ENCODE measurements at places on chromosomes 2 and 18. TPM values are rescaled to one million over a fixed set of nuclear protein-coding genes. Genes with fewer than 3 reads are reported as not detected.

DNA sequence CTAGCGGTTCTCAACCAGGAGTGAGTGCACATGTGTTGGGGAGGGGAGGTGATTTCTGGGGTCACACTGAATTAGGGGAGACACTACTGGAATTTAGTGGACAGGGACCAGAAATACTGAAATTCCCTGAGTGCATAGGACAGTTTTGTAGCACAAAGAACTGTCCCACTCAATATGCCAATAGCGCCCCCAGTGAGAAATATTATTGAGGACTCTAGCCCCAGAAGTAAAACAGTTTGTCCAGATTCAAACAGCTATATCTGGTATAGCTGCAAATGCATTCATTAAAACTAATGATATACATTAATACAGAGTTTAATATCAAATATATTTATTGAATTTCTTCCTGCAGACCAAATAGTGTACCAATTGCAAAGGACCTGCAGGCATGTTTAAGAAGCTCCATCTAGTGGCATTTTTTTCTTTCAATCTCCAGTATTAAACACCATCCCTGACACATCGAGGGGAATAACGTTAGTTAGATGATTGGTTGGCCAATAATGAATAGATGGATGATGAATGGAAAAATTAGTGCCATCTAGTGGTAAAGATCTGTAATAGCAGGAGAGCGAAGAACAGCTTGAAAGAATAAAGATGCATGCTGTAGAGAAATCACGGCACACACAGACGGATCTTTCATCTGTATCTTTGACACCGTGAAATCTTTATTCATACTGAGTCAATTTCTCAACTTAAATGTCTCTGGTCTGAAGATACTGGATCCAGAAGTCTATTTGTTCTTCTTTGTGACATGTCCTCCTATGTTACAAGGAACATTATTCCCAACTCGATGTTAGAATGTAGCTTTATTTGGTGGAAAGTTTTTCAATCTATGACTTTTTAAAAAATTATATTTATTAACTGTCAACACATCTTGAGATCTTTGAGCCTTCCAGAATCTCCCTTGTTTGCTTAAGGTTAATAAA, 62.5 kb downstream of the DHRS9 start:
- DNase-seq = peak; percentile 66

- DNase-seq = no peak
Measured at GRCh38 chr2:7377916-7378569, 460.8 kb downstream of the RNF144A start.

DNA sequence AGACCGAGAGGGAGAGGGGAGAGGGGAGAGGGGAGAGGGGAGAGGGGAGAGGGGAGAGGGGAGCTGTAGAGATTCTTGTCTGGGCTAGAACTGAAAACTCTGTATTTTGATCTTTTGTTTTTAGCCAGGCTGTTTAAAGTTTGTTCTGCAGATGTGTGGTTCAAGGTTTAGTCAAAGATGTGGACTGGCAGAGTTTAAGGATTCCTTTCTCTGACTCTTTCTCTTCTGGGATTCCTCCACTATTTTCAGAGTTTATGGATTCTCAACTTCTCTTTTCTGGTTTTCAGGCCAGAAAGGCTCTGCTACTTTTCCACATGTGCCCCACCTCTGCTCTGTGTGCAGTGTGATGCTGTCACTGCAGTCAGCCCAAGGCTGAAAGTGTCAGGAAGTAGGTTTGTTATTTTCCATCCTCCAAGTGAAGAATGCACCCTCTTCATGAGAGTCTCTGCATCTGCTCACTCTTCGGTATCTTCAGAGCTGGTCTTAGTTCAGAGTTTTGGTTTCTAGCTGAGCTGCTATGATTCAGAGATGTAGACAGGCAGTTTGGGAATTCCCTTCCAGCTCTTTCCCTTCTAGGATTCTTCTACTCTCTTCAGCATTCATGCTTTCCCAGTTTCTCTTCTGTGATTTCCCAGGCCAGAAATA, 130.9 kb upstream of the SMAD7 start:
- no peak for DNase-seq

GRCh38 chr2:231348704-231349373, 46.7 kb upstream of the B3GNT7 start:
- no peak for DNase-seq

DNA sequence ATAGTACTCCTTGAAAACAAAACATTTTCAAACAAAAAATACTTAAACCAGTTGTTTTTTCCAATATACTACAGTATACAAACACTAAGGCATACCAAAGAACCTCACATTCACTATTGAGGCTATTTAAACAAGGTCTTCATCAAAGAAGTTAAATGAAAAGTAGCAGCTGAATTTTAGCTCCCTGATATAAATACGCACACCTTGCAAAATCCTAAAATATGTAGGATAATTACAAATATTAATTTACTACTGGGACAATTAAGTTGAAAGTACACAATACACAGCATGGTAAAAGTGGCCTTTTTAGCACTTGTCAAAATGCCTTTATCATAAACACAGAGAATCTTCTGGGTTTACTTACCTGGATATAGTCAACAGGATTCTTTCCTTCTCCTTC, 78.7 kb downstream of the CUL3 start:
- no peak for DNase-seq

- no peak for DNase-seq
Measured at GRCh38 chr2:27096748-27097297, 10.3 kb downstream of the KHK start.

DNA sequence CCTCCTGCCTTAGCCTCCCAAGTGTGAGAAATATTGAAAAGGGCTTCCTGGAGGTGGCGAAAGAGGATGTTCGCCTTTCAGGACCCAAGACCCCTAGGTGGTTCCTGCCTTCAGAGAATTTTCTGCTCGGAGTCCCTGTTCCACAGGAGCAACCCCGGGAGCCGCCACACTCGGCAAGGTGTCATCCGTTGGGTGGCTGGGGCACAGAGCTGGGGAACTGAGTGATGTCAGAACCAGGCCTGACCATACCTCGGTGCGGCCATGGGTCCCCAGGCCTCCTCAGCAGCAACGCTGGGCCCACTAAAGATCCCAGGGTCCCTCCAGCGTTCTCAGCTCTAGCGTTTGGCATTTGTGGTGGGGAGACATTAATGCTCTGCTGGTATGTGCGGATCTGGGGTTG, 23.7 kb upstream of the TAF1B start:
- no peak for DNase-seq

- no peak for DNase-seq
Measured at GRCh38 chr2:46096260-46096659, 200.9 kb upstream of the EPAS1 start.

DNA sequence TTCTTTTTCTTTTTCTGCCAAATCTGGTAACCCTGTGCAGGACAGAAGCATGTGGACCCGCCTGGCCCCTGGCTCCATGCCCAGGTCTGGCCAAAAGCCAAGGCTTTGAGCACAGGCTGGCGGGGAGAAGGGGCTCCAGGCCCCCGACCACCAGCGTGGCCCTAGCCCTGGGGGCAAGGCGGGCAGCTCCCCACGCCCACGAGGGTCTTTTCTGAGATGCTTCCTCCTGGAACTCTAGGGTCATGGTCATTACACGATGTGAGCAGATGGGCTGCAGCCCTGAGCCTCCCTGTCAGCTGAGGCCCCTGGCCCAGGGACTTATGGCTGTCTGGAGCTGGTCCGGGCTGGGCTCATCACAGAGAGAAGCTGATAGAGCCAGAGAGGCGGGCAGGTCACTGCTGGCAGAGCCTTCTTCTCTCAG, 5.7 kb upstream of the OTOS start:
- no peak for DNase-seq

DNA sequence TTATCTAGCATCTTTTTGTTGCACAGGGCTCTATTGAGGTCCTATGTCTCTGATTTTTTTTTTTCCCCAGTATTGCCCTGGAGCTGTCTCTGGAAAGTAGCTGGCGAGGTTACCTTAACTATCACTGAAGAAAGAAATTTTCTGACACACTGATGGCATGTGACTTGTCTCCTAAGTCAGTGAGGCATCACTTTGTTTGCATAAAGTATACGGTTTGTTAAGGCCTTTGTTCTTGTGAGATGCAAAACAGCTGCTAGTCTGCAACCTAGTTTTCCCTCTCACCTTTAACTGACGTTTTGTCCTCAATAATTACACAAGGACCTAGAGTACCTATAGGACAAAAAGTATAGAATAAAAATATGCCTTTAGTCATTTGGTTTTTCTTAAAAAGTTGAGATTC, 41.8 kb downstream of the UBXN4 start:
- no peak for DNase-seq

GRCh38 chr2:189222468-189223105, 43.0 kb upstream of the COL5A2 start:
- DNase-seq = no peak

DNA sequence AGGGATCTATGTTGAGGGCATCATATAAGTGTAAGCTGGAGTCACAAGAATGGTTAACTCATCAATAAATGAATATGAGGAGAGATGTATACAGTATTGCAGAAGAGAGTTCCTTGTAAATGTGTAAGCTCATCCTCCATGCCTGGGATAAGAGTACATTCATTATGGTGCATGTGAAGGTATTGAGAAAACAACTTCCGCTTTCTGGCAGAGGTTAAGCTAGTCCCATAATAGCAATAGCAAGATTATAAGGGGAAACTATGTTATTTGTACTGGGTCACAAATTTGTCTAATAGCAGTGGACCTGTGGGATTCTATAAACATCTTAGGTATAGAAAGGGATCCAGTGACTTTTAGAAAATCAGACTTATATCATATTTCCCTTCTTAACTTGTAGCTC, 44.1 kb downstream of the SCN2A start:
- no peak for DNase-seq

GRCh38 chr2:150125188-150125587, 362.3 kb downstream of the RND3 start:
- no peak for DNase-seq

DNA sequence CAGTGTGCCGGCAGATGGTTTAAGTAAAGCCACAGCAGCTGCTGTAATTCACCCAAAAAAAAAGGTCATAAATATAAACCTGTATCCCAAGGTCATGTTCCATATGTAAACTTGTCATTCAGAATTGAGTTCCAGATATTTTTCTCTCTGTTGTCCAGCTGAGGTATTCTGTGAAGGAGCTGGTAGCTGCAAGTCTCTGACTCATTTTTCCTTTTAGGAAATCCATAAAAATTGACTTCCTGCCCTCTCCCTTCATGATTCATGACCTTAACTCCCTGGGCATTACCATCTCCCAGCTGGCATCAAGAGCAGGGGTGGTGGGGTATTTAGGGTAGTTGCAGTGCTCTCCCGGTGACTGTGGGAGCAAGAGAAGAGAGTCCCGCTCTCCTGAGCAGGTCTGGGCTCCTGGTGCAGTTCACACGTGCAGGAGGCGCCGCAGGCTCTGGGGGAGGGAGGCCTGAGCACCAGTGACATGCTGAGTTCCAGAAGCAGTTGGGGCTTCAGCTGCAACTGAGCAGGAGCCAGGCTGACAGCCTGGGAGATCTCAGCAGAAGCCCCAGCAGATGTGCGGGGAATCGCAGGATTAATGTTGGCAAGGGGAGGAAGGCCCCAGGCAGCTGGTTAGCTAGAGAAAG, 192.6 kb downstream of the MGAT5 start:
- DNase-seq = no peak

DNA sequence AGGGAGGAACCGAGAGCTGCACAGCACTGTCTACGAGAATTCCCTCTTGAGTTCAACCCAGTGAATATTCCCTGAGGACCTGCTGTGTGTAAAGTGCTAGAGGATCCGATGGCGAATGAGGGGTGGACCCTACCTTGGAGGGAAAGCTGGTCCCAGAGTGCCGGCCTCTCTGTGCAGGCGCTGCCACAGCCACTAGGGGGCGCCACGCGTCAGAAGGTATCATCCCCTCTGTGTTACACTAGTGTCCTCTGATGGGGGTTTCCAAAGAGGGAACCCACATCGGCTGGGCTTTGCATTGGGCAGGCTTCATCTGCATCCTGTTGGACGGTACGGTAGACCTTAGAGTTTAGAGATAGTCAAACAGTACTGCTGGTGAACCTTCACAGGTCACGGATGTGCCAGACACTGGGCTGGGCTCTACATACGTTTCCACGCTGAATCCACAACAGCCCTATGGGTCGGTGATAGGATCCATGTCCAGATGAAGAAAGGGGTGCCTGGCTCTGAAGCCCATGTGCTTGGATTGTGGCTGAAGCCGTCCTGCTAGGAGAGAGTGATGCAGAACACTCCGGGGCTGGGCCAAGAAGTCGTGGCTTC, 39.0 kb downstream of the COA5 start:
- DNase-seq = peak; percentile 90

- no peak for DNase-seq
Measured at GRCh38 chr2:26273501-26273900, 28.8 kb downstream of the HADHB start.

GRCh38 chr2:96533292-96534073, 3.1 kb upstream of the ARID5A start:
- peak; percentile 61 for DNase-seq

DNA sequence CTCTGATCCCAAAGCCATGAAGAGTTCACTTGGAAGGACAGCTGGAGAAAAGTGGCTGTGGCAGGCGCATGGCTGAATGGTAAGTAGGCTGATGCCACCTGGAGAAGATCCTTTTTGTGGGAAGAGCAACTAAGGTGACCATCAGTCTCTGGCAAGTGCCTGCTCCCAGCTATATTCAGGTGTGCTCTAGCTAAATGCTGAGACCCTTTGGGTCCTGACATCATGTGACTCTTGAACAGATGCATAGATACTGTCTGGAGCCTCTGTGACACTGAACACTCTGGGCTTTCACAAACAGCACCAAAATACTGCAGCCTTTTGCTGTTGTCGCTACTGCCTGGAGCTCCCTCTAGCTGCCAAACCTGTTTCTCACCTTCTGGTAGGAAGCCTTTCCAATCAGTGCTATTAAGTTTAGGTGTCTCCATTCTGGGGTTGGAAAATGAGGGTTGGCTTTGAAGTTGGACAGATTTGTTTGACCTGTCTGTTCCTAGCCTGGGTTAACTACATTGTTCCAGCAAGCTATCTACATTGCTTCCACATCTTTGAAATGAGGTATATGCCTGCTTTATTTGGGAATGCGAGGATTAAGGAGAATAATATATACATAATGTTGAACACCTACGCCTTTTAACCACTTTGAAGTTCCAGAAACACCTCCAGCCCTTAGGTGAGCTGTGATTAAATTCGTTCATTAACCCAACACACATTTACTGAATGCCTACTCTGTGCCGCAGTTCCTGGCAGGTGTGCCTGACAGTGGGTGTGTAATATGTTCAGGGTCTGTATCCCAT, 3.1 kb downstream of the EGR4 start:
- peak; percentile 87 for DNase-seq

OLA1 gene
- total RNA-seq = 167 TPM

IKZF2 gene
- 1.9 TPM for total RNA-seq

KCNE4 gene
- total RNA-seq = not detected

LRRTM4 gene
- not detected for total RNA-seq

HAAO gene
- total RNA-seq = 0.26 TPM

HOXD9 gene
- not detected for total RNA-seq
